ENCODE measurements at places on chromosomes 12 and 14.

GRCh38 chr12:89470741-89471509 lies 53.7 kb downstream of the GALNT4 start:
- no peak for DNase-seq

DNA sequence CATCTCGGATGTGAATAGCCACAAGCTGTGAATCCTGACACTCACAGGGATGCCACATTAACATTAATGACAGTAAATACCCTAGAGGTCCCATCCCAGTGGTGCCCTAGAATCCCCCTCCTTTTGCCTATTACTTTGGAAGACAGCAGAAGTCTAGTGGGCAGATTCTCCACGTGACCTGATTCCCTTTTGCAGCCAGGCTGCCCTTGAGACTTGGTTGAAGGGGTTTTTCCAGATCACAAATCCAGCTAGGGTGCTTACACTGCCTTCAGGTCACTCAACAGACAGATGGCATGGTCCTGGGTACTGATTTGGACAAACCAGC lies 8.7 kb downstream of the HDAC7 start:
- no peak for DNase-seq

DNA sequence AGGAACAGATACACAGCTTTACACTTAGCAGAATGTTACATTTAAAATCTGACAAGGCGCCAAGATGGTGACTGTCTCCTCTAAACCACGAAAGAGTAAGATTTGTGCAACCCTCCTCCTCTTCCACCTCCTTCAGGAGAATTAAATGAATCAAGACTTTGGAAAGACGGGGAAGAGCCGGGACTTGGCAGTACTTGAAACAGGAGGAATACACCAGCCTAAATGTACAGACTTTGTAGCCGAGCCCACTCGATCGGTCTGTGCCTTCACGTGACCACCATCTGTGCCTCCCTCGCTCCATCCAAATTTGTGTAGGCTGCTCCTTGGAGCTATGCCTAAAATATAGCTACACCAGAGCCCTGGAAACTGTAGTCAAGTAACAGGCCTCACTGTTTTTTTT lies 38.3 kb downstream of the SSPN start:
- DNase-seq: no peak

DNA sequence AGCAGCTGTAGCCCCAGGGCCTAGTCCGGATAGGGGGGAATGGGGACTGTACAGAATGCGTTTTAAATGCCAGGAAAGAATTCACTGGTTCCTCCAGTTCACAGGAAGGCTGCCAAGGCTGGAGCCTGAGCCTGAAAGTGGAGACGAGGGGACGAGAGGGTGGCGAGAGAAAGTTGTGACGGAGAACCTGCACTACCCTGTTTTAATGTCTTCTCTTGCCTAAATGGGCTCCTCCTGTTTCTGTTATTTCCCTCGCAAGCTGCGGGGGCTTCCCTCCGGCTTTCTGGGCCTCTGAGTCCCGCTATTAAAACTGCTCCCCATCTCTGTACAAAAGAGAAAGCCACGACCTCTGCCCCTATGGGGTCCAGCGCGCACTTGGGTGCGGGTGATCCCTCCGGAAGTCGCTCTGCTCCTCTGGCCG lies 4.5 kb downstream of the C1QL4 start:
- no peak for DNase-seq

DNA sequence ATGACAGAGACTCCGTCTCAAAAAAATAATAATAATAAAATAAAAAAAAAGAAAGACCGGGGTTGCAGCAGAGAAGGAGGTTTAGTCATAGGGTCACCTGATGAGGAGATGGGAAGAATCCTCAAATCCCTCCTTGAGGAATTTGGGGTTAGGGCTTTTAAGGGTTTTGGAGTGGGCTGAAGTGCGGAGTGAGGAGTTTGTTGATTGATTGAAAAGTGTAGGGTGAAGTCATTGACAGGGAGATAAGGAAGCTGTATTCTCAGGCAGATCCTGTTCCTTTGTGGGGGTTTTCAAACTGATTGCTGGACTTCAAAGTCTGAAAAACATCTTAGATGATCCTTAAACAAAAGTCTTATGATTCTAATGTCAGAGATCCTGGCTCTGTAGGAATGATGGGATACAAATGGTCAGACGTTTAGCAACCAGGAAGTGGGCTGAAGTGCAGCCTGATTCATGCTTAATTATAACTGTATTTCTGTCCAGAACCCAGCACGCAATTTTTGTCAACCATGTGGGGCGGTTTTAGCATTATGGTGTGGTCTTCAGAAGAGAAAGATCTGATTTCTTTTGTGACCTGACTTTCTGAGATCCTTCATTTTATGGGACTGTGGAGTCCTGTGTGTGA lies 16.0 kb downstream of the FNTB start:
- DNase-seq: no peak

GRCh38 chr12:53749986-53750811 lies 1.6 kb downstream of the CISTR start:
- DNase-seq: peak; percentile 32

DNA sequence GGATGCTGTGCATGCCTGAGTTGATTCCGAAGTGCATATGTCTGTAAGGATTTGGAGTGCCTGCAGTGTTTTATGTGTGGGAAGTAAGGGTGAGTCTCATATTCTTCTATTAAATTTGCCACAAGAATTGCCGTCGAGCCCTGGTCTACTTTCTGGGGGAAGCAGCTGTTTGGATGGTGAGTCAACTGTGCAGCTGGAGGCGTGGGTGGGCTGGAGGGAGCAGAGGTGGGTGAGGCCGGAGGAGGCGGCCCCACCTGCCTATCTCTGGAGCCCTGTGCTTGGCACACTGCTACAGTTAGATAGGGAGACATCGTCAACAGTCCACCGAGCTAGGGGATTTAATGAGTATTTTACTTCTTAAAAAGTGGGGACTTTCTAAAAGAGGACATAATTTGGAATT lies 9.7 kb downstream of the GLRX5 start:
- DNase-seq: no peak

GRCh38 chr12:13788626-13789025 lies 192.8 kb downstream of the GRIN2B start:
- peak; percentile 85 for DNase-seq

DNA sequence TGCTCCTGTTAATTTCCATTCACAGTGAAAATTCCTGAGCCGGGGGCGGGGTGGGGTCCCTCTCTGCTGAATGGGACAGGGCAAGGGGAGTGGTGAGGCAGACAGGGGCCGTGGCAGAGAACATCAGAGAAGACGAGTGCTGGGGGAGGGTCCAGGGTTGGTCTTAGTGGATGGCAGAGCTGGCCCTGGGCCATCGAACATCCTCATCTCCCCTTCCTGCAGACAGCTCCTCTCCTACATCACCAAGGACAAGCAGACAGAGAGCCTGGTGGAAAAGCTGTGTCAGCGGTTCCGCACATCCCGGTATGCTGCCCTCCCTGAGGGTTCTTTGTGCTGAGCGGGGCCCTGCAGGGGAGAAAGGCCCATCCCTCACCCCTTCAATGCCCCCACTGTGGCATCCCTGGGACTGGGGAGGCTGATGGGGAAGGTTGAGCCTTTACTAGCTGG lies 5.0 kb upstream of the GAPDH start:
- DNase-seq: no peak

DNA sequence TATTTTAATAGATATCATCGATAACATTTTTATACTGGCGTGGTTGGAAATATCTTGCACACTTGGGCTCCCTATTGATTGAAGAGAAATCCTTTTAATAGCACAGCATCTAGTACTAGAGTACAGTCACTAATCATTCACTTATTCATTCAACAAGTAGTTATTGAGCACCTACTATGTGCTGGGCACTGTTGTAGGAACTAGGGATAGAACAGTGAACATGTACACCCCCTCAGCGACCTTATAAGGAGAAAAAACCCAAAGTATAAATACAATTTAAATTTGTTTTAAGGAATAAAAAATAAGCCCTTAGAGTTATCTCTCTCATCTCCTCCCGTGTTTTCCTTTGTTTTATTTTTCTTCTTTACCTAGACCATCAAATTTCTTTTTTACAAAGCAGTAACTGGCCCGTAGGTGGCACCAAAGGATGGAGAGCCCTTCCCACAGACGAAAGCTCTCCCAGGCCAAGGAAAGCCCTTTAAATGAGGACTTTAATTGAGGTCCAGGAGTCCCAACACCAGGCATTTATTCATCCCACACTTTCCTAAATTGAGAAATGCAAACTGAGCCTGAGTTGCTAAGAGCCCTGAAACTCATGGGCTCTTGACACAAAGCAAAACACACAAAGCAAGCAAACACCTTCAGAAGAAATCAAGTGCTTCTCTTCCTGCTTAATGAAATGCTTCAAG lies 29.0 kb downstream of the PEBP1 start:
- DNase-seq: peak; percentile 15

DNA sequence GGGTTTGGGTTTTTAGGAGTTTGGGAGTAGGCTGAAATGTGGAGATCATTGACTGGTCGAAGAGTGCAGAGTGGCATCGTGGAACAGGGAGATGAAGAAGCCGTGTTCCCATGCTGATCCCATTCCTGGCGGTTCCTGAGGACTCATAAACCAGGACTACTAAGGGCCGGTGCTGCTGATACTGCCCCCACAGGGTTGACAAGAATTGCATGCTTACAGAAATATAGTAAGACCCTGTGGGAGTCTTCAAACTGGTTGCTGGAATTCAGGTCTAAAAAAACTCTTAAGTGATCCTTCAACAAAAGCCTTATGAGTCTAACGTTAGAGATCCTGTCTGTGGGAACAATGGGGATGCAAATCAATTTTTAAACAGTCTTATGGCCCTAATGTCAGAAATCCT lies 64.0 kb upstream of the ARHGAP5 start:
- DNase-seq: no peak

DNA sequence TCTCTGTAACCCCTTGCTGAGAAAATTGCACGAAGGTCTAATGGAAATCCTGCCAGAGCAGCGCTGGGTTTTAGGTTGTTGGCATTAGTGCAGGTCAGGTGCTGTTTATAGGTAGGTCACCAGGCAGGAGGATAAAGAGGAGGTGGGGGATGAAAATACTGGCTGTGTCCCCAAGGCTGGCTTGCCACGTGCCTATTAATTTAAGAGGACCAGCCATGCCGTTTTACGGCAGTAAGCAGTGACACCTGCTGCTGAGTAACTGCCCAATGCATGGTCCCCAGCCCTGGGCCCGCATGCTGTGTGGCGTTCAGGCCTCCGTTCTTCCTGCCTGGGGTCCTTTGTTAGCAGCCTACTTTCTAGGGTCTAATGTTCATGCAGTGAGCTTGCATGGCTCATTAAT lies 67.2 kb downstream of the WDR20 start:
- no peak for DNase-seq

GRCh38 chr14:78933166-78933565 lies 763.0 kb downstream of the NRXN3 start:
- DNase-seq: no peak

- DNase-seq: no peak
Observed at GRCh38 chr12:92675092-92675865, 27.5 kb upstream of the PLEKHG7 start.

DNA sequence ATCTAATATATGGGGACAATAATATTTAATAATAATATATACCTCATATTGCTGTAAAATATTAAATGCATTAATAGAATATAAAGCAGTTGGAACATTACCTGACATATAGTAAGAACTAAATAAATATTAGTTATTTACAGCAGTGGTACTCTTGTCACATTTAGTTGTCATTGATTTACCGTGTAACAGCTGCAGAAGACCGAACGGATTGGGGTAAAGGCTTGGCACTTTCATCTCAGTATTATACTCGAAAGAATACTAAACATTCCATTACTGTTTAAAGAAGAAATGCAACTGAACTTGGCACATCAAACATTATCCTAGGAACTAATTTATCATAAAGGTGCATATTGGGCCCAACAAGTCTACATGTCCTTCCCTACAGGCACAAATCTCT lies 61.1 kb downstream of the ITPR2 start:
- DNase-seq: no peak

GRCh38 chr14:67480011-67480410 lies 8.5 kb downstream of the TMEM229B start:
- peak; percentile 79 for DNase-seq

DNA sequence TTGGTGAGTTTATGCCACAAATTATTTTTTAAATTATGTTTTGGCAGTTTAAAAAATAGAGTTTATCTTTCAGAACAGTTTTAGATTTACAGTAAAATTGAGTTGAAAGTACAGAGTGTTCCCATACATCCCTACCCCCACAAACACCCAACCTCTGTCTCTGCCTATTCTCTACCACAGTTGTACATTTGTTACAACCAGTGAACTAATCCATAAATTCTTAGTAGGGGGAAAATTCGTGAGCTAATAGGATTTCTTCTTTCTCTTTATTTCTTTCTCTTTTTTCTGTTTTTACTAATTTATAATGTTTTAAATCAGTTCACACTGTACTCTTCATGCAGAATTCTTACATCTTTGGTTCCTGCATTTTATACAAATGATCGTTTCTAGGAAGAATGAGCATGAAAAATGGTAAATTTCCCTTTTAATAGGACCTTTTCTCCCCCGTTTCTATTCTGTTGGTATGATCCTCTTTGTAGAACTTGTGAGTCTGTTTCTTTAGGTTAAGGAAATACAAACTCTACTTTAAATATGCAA lies 56.7 kb downstream of the MIPOL1 start:
- DNase-seq: no peak

GRCh38 chr14:79704041-79704807 lies 507.1 kb downstream of the DIO2 start:
- no peak for DNase-seq

GRCh38 chr14:86501611-86502010 lies 971.7 kb downstream of the FLRT2 start:
- no peak for DNase-seq

GRCh38 chr14:20489093-20489994 lies 16.0 kb upstream of the RNASE10 start:
- peak; percentile 15 for DNase-seq

- DNase-seq: no peak
Observed at GRCh38 chr14:69262516-69262915, 2.6 kb downstream of the GALNT16 start.

DNA sequence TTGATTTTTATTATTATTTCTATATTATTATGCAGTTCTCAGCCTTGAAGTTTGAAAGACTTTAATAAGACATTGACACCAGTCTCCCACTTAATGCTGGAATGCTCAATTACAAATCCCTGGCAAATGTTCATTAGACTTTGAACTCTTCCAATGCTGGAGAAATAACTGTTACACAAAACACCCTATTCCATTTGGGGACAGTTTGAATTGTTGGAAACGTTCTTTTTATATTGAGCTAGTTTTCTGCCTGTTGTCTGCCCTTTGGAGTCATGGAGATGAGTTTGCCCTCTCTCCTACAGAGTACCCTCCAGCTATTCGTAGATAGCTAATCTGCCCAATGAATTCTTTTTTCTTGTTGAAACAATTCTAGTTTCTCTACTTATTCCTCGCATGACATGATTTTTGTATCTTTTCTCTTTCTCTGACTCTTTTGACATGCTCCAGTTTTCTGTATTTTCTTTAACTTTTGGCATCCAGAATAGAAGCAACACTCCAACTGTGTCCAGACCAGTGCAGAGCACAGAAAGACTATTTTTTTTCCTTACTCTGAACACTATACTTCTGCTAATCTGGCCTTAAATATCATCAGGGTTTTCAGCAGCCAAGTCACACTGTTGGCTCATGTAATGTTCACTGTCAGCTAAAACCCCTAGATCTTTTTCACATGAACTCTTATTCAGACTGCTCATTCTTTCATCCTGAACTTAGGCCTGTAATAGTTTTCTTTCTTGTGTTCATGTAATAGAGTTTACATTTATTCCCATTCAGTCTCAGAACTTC lies 379.3 kb downstream of the RAD51B start:
- no peak for DNase-seq

GRCh38 chr12:22453511-22453910 lies 90.8 kb downstream of the C2CD5 start:
- no peak for DNase-seq

GRCh38 chr14:69153873-69154270 lies 953 bp upstream of the DCAF5 start:
- peak; percentile 75 for DNase-seq

- no peak for DNase-seq
Observed at GRCh38 chr12:30757316-30757715, 2.6 kb upstream of the CAPRIN2 start.

- no peak for DNase-seq
Observed at GRCh38 chr12:105454688-105455087, 124.2 kb downstream of the C12orf75 start.

All from DMS79 treated with DMSO at 0.1 percent for 48 hours (cell line).